Head of caudate nucleus (tissue), 42 donors: ENCODE measurements at places on chromosomes 5 and 9.

DNA sequence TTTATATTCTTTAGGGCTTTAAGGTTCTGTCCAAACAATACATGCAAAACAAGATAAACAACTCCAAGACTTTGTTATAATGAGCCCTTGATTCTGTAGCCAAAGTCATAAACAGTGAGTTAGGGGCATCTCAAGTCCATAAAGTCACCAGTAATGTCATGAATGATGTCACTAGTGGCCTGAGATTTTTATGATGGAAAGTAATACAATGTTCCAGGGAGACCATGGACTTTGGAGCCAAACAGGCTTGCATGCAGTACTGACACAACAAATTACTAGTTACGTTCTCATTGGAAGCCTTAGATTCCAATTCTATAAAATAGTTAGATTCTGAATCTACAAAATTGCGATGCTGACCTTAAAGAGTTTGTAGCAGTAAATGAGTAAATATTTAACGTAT lies 280.0 kb downstream of the HINT1 start:
- DNase-seq = no peak

DNA sequence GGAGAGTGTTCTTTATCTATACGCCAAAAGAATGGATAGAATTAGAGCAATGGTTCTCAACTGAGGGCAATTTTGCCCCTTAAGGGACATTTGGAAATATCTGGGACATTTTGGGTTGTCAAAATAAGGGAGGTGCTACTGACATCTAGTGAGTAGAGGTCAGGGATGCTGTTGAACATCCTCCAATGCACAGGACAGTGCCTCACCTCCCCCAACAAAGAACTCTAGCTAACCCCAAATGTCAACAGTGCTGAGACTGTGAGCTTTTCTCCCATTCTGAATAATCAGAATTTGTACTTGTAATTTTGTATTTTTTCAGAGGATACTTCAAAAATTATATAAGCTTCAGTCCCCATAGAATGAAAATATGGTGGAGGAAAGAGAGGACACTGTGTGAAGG lies 8.6 kb upstream of the SMC5 start:
- DNase-seq = no peak

- no peak for DNase-seq
Observed at GRCh38 chr5:137668637-137669036, 67.3 kb downstream of the KLHL3 start.

DNA sequence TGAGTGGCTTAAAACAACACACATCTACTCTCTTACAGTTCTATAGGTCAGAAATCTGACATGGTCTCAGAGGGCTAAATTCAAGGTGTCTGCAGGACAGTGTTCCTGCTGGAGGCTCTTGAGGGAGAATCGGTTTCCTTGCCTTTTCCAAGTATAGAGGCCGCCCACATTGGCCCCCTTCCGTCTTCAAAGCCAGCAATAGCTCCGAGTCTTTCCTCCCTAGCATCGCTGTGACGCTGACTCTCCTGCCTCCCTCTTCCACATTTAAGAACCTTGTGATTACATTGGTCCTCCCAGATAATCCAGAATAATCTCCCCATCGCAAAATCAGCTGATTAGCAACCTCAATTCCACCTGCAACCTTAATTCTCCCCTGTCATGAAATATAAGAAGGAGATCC lies 81.3 kb upstream of the IER5L start:
- no peak for DNase-seq

DNA sequence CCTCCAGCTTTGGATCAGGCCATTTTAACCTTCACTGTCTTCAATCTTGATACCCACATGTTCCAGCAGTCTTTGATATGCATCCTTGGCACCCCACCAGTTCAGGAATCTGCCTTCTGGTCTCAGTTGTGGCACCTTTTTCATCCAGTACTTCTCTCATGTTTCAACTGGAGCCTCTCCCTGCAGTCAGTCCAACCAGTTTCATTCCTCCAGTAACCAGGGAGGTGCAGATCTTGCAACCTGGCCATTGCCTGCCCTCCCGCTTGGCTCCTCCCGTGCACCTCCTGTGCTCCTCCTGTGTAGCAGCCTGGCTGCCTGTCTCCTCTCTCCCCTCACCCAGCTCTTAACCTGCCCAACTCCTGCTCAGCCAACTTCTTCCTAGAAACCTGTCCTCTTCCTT lies 20.2 kb downstream of the FUBP3 start:
- no peak for DNase-seq

DNA sequence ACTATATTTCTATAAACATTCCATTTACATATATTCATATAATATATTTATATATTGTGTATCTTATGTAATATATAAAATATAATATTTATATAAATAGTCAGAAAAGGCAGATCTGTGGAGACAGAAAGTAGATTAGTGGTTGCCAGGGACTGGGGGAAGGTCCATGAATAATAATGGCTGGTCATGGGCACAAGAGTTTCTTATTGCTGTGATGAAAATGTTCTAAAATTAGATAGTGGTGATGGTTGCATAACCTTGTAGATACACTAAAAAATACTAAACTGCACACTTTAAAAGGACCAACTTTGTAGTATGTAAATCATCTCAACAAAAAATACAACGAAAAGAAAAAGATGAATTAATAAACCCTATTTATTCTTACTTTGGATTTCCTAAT lies 47.3 kb downstream of the NUP155 start:
- DNase-seq = no peak

DNA sequence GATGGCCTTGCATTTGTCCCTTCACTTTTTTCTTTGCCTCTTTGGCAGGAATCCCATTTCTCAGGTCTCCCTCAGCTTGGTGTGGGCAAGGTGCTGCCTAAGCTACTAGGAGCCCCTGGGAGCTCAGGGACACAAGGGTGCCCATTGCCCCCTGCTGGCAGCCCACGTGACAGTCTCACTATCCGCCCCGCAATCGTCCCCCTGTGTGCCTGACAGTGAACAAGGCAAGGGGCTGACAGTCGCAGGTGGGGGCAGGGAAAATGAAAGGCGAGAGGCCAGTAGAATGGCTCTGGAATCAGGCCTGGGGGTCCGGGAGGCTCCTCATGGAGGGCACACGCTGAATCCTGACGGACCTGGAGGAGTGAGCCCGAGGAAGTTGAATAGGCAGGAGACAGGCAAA lies 2.0 kb upstream of the PCDH12 start:
- DNase-seq = no peak

DNA sequence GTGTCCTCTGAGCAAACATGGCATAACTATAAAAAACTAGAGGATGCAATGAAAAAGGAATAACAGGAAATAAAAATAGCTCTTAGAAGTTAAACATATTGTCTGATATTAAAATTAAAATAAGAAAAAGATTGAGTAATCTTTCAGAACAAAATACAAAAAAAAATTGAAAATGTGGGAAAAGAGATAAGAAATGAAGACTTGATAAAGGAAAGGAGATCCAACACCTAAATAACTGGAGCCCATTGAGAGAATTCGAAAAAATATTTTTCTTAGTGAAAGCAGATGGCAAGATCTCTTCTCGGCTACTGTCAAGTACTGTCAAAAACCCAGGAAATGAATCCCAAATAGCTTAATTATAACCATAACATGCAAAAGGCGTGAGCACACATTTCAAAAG lies 24.9 kb downstream of the LIFR start:
- DNase-seq = no peak

- DNase-seq = no peak
Observed at GRCh38 chr9:77556396-77556795, 91.7 kb downstream of the GNA14 start.

- no peak for DNase-seq
Observed at GRCh38 chr9:68705531-68706362, 707 bp downstream of the PIP5K1B start.

DNA sequence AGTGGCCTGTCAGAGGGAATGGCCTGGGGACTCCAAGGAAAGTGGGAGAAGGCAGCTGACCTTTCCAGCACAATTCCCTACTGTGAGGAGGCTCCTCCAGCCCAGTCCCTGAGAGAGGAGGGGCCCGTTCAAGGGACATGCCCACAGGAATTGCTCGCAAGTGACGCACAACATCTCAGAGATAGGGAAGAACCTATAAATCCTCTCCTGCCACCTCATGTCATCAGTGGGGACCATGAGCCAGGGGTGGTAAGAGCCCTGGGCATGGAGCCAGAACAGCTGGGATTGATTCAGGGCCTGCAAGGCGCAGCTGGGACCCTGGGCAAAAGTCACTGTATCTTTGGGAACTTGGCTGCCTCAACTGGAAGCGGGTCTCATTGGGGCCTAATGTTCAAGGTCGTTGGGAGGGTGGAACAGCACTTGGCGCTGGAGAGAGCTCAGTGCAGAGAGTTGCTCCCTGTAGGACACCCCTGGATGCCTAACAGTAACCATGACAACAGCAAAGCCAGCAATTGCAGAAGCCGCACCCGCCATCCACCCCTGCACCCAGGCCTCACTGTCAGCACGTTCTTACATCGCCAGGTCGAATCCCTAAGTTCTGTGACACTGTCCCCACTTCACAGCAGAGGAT lies 41.3 kb upstream of the ORM1 start:
- no peak for DNase-seq

DNA sequence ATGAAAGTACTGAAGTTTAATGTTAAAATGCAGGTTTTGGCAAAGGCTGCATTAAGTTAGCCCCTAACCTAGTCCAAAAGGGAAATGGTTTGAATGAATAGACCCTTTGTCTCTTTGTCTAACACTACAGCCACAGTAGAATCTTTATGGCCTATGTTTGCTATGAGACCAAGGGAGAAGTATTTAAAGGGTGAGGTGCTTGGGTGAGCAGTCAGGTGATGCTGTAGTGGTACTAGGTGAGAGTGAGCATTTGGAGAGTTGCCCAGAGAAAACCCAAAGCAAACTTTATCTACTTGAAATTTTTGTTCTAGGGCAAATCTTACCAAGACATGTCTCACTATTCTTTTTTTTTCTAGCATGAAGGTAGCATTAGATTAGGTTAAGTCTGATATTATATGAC lies 1961.4 kb upstream of the WWC1 start:
- no peak for DNase-seq

DNA sequence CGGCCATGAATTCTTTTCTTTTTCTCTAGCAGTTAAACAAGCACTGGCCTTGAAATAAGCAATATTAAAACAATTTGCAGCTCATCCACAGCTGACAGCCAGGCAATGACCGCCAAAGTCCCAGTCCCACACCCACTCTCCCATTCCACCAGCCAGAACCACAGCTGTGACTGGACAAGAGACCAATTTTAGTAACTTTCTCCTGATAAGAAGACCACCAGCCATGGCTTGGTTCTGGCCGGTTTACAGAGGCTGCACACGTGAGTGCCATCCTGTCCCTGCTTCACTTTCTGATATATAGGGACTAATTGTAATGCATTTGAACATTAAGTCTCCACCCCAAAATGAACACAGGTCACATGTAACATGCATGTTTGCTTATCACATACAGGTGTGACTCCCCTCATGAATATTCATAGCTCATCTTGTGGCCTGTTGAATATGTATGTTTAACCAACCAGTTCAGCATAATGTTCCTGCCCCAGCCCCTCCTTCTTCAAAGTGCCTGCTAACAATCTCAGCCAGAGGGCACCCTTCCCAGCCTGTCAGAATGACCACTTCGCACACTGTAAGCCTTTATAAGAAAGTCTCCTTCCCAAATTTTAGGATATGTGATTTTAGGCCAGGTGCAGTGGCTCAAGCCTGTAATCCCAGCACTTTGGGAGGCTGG lies 23.9 kb upstream of the FANCC start:
- DNase-seq = no peak

- no peak for DNase-seq
Observed at GRCh38 chr9:97505845-97506244, 4.4 kb downstream of the TMOD1 start.

DNA sequence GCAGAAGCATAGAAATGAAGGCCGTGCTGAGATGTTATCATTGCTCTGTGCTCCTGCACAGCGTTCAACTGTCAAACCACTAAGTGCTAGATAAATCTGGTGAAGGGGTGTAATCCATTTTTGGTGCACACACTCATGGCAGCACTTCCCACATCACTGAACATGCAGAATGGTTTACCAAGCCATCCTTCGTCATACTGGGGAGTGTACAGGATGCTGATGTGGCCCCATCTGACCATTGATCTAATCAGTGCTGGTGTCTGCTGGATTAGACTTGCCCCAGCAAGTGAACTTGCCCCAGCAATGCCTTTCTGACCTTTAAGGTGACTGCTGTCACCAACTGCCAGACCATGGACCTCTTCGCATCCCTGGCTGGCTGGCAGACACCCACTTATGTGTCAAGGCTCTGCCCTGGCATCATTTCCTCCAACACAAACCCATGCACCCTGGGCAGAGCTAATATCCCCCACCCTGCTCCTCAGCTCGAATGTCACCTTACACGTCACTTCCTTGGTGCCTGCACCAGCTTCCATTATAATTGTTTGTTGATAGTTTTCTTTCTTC lies 4.2 kb upstream of the SEMA4D start:
- no peak for DNase-seq

DNA sequence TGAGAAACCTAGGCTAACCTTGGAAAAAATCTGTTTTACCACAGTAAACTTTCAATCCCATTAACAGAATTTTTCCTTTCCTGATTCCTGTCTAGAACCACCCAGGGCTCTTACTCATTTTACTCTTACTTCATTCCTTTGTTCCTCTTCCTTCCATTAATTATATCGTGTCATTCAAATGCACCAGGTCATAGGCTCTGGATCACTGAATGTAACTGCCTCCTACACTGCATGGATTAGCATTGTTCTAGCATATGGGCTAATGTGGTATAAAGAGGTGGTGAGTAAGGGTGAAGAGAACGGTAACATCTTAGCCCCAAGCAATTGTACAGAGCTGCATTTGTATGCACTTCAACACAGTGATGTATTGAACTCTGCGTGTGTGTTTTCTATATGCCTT lies 49.5 kb upstream of the SPINK5 start:
- no peak for DNase-seq

DNA sequence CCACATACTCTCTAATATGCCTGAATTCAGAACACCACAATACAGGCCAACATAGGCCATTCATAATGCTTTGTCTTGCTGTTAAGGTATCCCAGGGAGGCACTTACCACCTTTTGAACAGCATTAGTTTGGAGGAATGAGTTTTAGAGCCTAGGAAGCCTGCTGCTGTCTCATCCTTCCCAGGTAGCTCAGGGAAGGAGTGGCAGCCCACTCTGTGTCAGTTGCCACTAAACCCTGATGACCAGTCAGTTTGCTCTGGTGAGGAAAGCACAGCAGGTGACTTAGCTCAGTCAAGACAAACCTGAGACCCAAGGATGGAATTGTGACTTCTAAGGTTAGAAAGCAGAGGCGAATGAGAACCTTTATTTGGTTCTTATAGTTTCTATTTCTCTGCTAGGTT lies 337.4 kb upstream of the ATP10B start:
- no peak for DNase-seq

- DNase-seq = no peak
Observed at GRCh38 chr9:112361601-112362000, 18.3 kb upstream of the HSDL2 start.

- no peak for DNase-seq
Observed at GRCh38 chr5:112634166-112634565, 103.5 kb upstream of the APC start.

- peak; percentile 99 for DNase-seq
Observed at GRCh38 chr5:88660947-88661805, 221.8 kb downstream of the MEF2C start.

DNA sequence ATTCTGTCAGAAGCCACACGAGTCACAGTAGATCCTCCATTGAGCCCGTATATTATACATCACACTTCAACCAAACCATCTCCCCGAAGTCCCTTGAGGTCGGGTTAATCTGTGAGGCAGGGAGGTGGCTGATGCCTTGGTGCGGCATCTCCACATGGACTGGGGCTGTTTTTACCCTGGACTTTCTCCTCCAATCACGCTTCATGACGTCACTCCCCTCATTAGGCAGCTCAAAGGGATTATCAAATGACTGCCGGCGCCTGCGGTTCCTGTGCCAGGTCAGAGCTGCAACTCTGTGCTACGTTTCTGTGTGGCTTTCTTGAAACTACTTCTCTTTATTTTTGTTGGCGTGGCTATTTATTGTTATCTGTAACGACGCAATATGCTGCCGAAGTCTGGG lies 53.7 kb downstream of the TMOD1 start:
- no peak for DNase-seq
